ENCODE measurements at places on chromosomes 5 and 9. TPM values are rescaled to one million over a fixed set of nuclear protein-coding genes. Genes with fewer than 3 reads are reported as not detected.

HK3 gene
- total RNA-seq = not detected

GPX8 gene
- total RNA-seq = 41.3 TPM

GFRA3 gene
- 1.0 TPM for total RNA-seq

- DNase-seq = no peak
Observed at GRCh38 chr9:108967916-108968315, 33.7 kb downstream of the ABITRAM start.

DNA sequence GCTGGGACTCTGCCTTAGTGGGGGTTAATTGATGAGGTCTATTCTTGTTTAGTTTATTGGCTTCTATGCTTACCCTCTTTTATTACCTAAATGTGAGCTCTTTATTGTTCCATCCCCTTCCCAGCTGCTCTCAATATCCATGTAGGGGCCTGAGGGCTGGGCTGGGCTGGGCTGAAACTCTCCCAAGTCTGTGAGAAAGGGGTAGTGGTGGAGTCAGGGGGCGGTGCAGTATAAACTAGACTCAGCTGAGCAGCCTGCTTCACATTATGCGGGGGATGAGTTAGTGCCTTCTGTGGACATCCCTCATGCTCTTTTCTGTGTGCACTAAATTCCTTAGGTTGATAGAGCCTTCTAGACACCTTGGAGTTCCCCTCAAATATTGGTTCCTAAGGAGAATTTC lies 451.8 kb upstream of the PTGER4 start:
- DNase-seq = no peak

- no peak for DNase-seq
Observed at GRCh38 chr9:8651070-8651845, 851.7 kb upstream of the DMAC1 start.

PRSS3 gene
- not detected for total RNA-seq

DNA sequence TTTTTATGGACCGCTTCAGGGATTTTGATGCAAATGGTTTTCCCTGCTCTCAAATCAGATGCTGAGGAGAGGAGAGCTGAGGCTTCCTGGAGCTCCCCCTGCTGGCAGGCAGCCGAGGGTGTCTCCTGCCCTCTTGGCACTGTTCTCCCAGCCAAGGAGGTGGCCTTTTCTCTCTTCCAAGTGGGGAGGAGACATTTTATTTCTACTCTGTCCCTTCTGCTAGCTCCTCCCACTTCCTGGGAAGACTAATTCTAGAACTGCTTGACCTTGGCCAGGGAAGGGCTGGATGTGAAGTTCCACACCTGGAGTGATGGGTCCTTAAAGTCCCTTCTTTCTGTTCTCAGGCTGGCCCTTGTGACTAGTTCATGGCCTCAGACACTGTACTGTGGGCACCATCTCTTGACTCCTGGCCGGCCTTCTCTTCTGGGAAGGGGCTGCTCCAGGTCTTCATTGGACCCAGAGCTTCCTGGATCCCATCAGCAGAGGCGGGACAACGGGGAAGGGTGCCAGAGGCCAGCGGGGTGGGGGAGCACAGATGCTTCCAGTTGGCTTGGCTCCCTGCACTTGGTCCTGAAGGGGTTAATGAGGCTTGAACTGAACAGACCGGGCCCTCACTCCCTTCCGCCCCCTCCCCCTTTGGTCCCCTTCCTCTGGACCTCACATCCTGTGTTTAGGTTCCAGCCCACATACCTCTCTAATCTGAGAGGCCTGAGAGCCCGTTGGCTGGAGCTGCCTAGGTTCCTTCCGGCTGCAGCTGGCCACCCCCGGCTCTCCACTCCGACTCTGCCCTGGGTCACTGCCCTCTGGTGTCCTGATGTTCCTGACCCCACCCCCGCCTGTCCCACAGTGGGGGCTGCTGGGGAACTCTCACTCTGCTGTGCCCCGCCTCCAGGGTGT lies 32.1 kb downstream of the PTPA start:
- peak; percentile 94 for DNase-seq

TRIM7 gene
- 0.07 TPM for total RNA-seq

DNA sequence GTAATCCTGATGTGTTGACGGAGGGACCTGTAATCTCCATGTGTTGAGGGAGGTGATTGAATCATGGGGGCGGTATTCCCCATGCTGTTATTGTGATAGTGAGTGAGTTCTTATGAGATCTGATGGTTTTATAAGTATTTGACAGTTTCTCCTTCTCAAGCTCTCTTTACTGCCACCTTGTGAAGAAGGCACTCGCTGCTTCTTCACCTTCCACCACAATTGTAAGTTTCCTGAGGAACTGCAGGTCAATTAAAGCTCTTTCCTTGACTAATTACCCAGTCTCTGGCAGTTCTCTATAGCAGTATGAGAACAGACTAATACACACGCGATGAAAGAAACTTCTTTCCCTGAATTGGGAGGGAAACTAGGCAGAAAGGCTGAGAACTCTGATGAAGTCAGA lies 141.1 kb upstream of the RAD23B start:
- no peak for DNase-seq

DNA sequence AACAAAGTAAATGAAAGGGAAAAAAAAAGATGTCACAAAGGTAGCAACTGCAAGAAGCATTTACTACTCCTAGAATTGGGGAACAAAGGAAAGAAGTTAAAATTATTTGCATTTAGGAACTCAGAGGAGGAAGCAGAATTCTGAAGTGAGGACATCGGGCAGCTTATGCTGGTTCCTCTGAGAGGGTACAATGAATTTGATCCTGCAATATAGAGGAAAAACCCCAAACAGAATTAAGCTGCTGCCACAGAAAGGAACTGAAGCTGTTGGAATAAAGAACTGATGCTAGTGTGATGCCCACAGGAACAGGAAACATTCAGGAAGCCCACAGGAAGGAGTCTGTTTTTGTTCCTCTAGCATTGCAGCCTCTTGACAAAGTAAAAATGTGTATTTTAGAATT lies 22.3 kb upstream of the TBCA start:
- DNase-seq = no peak

GRCh38 chr9:34457266-34458012 lies 931 bp downstream of the FAM219A start:
- peak; percentile 84 for DNase-seq

ELAVL2 gene
- 25.9 TPM for total RNA-seq

DNA sequence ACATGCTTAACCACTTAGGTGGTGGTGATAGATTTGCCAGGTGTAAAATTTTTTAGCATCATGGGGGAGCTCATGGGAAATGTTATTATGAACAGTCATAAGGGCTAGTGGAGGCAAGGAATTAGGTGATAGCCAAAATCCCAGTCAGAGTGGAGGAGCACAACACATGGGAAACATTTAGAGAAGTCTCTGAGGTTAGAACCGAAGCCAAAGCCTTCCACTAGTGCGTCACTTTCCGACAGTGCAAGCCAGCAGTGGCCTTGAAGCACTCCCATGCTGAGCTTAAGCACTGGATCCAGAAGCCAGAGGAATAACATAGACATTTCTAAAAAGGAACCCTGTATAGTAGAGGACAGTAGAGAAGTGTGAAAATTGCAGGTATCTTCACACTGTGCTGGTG lies 101.5 kb upstream of the SNX2 start:
- no peak for DNase-seq

GRCh38 chr9:129437626-129438323 lies 183.1 kb downstream of the C9orf50 start:
- peak; percentile 79 for DNase-seq

GRCh38 chr5:25436452-25436851 lies 791.7 kb upstream of the CDH10 start:
- no peak for DNase-seq

DNA sequence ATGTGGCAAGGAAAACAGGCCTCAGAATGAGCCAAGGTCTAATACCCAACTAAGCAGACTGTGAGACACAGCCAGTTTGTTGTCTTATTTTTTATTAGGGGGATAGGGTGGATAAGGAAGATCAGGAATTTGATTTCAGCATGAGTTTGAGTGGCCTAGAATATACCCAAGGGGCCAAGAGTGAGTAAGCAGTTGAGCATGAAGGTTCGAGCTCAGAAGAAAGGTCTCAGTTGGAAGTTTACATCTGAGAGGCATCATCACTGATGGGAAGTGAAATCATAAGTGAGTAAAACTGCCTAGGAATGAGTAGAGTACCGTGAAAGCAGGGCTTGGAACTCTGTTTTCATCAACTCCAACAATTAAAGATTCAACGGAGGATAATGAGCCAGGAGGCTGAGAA lies 12.6 kb downstream of the PSMD5 start:
- no peak for DNase-seq

DNA sequence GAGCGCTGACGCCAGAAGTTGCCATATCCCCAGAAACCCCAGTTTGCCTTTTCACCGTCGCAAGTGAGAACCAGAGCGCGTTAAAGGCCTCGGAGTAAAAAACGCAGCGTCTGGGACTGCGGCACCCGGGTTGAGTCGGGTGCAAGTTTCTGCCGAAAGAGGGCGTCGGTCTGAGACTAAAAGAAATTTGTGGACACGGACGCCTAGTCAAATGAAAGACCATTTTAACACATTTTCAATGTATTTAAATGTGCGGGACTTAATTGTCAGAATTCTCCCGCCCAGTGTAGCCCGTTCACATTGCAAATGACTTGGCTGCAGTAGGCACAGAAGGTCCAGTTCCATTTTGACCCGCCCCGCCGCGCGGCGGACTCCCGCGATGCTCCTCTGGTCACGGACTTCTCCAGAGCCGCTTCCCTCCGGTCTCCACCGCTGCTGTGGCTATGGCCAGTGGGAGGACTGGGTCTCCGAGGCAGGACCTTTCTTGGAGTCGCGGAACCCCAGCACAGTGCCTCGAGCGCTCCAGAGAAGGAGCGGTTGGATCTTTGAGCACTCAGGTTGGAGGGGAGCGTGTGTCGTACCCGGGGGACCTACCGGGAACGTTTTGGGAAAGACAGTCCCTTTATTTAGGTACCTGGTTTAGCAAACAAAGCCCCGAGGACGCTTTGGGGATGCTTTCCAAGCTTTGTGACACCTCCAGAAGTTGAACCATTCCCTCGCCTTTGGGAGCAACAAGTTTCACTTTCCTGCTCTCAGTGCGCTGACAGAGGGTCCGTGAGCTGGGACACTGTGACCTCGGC lies 1.2 kb upstream of the NPR3 start:
- DNase-seq = peak; percentile 75

PHF24 gene
- total RNA-seq = 0.37 TPM

CTNNAL1 gene
- total RNA-seq = 81.0 TPM

- no peak for DNase-seq
Observed at GRCh38 chr5:26942481-26942880, 95.9 kb downstream of the CDH9 start.

GPR150 gene
- total RNA-seq = not detected

TMOD1 gene
- 0.52 TPM for total RNA-seq

DNA sequence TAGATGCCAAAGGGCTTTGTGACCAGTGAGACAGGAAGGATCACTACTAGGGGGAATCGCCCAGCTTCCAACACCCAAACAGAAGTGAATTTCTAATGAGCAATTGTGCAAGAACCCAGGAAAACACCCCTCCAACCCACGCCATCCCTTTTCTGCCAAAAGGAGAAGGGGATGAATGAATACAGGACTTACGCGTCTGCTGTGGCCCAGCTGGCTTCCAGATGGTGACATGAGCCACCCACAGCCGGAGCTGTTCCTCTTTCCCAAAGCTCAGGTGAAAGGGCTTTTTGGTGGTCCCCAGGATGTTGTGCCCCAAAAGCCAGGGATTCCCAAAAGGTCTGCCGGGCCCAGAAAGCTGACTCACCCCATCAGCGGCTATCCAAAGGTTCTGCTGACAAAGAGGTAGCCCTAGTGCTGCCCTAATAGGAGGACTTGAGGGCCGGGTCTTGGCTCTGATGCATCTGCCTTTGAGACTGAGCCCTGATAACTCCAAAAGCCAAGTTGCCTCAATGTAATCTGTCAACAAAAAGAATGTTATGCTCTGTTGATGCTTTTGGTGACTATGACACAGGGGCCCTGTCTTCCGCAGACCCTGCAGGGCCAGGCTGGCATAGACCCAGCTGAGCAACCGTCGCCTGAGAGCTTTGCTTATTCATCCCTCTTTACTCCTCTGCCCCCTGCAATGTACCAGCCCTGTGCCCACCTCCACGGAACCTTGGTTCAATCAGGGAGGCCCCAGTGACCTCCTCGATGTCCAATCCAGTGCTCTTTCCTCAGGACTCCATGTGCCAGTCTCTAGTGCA lies 14.5 kb downstream of the GSN start:
- no peak for DNase-seq

DNA sequence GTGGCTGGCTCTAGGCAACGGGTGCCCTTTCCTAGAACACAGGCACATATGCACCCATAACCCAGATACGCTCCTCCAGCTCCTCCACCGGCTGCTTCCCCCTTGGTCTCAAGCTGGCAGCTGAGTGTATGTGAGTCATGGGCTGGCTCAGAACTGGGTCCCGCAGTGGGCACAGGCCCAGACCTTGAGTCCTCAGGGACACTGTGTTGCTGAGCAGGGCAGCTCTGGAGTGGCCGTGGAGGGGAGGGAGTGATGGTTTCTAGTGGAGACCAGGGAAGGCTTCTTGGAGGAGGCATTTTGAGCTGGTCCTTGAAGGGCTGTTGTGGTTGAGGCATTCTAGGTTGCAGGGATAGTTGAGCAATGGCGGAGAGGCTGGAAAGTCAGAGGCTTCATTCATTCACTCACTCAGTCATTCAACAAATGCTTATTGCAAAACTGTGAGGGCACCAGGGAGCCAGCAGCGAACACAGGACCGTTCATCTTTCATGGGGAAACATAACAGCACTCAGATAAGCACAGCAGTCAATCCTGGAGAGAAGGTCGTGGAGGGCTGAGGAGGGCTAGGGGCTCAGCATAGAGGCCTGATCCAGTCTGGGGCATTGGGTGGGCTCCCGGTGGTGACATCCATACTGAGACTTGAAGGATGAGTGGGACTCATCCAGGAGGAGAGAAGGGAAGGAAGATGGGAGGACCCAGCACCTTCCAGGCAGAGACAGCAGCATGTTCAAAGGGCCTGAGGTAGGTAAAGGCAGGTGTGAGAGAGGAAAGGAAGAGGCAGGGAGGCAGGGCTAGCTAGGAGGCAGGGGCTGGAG lies 2.4 kb downstream of the BBLN start:
- DNase-seq = no peak

OGN gene
- total RNA-seq = not detected

GRCh38 chr5:106587-106986 lies 14.6 kb downstream of the PLEKHG4B start:
- no peak for DNase-seq

DNA sequence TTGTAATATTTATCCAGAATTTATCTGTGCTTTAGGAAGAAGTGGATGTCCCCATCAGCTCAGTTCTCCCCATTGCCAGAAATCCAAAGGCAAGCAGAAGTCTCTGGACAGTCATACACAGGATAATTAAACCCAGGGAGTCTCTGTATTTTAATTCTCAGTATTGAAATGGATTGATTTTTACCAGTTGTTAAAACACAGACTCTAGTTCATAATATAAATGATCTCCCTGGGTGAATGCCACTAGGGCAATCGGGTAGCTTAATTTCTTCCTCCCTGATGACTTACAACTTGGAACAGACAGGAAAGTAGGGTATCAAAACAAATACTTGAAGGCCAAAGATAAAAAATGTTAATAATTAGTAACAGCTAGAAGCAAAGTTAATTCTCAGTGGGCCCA lies 66.5 kb upstream of the DAP start:
- no peak for DNase-seq

- no peak for DNase-seq
Observed at GRCh38 chr5:6453937-6454560, 5.4 kb downstream of the UBE2QL1 start.

CEL gene
- 0.87 TPM for total RNA-seq
